ENCODE measurements at places on chromosomes 4 and X.

DNA sequence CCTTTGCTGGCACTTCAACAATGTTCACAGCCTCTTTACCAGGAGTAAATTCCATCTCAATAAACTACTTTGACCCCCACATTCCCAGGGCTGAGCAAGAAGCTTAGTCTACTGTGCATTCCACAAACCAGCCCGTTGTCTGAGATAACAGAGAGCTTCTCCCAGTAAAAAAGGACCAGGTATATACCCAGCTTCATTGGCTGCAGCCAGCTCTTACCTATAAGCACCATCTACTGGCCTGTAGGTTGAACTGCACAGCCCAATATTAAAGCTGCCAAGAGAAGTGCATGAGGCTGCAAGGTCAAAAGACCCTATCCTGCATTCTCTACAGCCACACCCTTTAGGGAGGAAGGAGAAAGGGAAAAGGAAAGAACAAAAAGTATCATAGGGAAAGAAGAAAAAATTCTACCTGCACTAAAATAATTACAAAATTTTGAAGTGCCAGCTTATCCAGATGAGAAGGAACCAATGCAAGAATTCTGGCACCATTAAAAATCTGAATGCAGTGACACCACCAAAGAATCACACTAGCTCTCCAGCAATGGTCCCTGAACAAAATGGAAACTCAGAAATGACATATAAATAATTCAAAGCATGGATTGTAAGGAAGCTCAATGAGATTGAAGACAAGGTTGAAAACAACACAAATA lies 45.7 kb upstream of the INTU start:
- DNase-seq, result no peak

GRCh38 chr4:80009806-80010205 lies 63.2 kb downstream of the ANTXR2 start:
- no peak for DNase-seq

DNA sequence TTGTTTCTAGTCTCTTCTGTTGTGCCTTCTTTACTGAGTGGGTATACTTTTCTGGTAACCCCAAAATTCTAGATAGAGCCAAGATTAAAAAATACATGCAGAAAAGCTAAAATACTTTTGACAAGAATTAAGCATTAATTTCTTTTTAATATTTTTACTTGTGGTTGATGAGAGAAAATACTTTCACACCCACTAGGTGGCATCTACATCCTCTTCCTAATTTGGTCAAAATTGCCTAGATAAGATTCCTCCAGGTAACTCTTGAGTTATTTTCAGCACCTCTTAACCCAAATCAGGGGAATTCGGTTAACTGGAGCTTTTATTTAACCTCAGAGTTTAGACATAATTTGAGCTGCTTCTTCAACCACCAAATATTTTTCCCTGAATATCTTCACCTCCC lies 28.4 kb upstream of the COX7B2 start:
- DNase-seq, result no peak

GRCh38 chr4:189278597-189279165 lies 662.0 kb upstream of the FRG1 start:
- DNase-seq, result no peak

- no peak for DNase-seq
Observed at GRCh38 chr4:52748432-52748831, 2.8 kb downstream of the ERVMER34-1 start.

DNA sequence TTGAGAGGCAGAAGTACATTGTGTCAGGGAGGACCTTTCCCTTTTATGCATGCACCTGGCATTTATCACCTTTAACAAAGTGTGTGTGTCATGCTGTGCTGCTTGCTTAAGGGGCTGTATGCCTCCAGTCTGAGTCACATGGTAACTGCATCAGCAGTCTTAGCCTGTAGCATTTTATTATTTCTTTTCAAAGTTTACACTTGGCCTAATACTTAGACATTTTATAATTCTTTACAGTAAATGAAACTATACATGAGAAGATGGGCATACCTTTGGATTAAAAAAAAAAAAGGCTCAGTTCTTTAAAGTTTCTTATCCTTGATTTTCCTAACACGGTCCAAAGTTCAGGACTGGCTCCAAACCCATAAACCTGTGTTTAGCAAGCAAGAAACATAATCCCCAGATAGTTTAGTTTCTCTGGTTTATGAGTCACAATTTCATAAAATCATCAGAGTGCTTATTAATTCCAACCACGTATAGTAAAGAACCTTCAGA lies 14.6 kb downstream of the NPNT start:
- DNase-seq, result no peak

- DNase-seq, result no peak
Observed at GRCh38 chr4:164931551-164932324, 45.7 kb downstream of the TRIM61 start.

DNA sequence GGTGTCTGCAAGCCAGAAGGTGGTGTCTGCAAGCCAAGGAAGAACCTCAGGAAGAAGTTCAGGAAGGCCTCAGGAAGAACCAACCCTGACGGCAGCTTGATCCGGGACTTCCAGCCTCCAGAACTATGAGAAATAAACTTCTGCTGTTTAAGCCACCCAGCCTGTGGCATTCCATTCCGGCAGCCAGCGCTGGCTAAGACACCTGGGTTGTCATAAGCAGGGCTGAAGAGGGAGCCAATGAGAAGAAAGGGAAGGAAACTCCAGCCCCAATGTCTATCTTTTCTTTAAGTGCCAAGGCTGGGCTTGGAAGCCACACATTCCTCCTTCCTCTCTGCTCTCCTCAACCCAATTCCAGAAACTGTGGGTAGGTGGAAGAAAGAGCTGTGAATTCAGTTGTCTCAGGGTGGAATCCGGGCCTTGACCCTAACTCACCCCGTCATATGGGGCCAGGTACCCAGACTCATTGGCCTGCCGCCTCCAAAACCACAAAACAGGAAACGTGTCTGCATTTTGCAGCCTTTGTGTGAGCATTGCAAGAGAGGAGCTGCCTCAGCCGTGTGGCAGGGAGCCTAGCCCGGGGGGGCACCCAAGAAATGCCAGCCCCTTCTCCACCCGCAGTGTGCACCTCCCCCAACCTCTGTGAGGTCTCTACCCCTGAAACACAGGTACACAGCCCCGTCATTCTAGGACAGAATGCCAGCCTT lies 26.8 kb downstream of the CRMP1 start:
- no peak for DNase-seq

DNA sequence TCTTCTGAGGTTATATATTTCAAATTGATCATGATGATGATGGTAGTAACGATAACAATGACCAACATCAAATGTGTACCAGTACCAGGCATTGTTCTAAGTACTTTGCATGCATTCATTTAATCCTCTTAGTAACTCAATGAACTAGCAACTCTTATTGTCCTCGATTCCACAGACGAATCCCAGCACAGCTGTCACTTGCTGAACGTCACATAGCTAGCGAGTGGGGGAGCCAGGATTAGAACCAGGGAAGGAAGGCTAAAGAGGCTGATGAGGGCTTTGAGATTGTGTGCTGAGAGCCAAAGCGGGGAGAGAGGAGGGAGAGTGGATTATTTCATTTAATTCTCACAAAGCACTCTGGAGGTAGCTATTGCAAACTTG lies 103.6 kb downstream of the PHOX2B start:
- DNase-seq, result no peak

GRCh38 chr4:134144337-134144736 lies 57.3 kb downstream of the PABPC4L start:
- DNase-seq, result no peak

DNA sequence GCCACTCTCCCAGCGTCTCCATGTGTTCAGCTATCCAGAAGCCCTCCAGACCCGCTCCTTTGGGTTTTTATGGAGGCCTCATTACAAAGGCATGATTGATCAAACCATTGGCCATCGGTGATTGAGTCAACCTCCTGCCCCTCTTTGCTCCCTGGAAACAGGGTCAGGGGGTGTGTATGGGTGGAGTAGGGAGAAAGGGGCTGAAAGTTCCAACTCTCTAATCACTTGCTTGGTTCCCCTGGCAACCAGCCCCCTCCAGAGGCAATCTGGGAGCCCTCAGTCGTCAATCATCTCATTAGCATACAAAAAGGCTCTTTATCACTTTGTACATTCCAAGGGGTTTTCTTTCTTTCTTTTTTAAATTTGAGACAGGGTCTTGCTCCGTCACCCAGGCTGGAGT lies 2.3 kb downstream of the TRIM2 start:
- DNase-seq, result no peak

DNA sequence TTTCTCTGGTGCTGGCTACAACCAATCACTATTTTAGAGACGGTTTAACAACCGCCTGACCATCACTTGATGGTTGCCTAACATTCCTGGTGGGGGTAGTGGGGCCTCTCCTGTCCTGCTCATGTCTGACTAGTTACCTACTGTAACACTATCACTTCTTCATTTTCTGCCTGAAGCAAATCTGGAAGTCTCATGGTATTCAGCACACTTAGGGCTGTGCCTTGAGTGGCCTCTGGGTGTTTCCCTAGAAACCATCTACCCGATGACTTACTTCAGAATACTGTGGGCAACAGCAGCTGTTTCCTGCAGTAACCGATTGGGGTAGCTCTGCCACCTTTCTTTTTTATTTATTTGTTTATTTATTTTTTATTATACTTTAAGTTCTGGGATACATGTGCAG lies 880.1 kb upstream of the INTU start:
- DNase-seq, result no peak

DNA sequence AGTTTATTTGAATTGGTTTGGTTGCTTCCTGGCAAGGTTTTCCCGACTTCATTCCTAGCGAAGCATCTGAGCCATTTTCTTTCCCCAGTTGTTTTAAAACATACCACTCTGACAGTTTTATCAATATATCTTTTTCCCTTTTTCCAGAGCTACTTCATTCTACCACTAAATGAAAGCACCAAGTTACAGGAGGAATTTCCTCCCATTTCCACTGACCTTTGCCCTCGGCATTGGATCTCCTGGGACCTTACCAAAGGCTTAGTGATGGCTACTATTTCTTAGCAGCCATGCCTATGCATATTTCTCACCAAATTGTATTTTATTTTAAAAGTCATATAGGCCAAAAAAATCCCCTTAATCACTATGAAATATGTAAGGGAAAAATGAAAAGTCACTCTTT lies 150.5 kb downstream of the ZNF330 start:
- no peak for DNase-seq

- DNase-seq, result no peak
Observed at GRCh38 chr4:83318666-83319065, 16.0 kb downstream of the HPSE start.

GRCh38 chr4:176433983-176434382 lies 114.2 kb downstream of the SPCS3 start:
- no peak for DNase-seq

DNA sequence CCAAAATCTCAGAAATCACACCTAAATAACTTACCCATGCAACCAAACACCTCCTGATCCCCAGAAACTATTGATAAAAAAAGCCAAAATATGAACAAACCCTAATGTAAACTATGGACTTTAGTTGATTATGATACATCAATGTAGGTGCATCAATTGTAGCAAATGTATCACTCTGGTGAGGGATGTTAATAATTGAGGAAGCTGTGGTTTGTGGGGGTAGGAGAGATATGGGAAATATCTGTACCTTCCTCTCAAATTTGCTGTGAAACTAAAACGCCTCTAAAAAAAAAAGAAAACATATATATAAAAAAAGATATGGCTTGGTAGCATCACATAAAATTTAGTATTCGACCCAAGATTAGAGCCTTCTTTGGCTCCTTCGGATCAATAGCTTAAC lies 144.3 kb upstream of the CPEB2 start:
- DNase-seq, result no peak

DNA sequence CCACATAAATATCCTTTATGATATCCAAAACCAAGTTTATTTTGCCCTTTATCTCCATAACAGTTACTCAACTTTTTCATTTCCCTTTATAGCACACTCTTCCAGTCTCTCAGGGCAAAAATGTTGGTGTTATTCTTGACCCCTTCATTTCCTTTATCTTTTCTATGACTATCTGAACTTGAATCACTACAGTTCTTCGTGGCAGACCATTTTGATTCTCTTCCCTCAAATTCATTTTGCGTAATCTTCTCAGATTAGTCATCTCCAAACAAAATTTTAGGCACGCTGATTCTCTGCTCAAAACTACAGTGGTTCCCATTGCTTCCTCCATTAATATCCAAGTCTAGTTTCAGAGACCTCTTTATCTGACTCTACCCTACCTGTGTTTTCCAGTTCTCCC lies 26.1 kb downstream of the RUFY3 start:
- DNase-seq, result no peak

GRCh38 chr4:57926311-57926710 lies 816.1 kb upstream of the IGFBP7 start:
- no peak for DNase-seq

DNA sequence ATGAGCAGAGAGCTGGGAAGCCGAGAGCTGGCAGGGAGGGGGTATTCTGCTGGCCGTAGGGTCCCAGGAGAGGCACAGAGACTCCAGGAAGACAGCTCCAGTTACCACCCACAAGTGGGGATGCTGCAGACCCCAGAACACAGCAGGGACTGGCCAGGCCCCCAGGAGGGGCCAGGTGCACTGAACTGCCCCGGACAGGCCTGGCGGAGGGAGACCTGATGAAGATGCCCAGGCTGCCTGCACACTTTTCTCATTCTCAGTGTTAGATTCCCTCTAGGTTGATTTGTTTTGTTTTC lies 110.8 kb downstream of the CPZ start:
- no peak for DNase-seq

- DNase-seq, result no peak
Observed at GRCh38 chrX:17591741-17592110, 145.6 kb upstream of the SCML1 start.

DNA sequence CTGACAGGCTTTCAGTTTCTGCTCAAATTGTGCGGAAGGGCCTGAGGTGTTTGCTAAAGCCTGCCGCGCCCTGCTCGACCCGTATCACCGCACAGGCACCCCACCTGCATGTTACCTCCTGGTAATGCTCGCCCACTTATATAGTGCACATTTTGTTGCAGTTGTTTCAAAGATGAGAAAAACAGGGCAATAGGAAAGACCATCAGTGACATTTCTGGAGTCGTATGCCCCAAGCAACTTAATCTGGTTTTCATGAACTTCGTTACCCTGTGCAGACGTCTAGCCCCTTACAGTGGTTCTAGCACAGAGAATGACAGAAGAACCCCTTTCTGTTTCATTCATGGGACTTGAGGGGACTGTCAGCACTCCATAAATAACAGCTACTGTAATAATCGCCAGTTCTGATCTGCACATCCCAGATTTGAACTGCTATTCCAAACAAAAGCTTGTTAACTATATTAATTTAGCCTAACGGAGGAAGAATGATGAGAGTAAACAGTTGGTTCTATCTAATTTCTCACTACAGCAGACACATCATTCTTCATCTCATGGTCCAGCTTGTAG lies 940 bp upstream of the DCTD start:
- DNase-seq, result no peak
